ENCODE measurements at places on chromosomes 16 and 17.
A peak's percentile ranks its signal among the peaks of the same experiment; 100 is the strongest.

- DNase-seq, result no peak
These were observed 2.6 kb downstream of the SPNS3 start for GRCh38 chr17:4436381-4436780.

DNA sequence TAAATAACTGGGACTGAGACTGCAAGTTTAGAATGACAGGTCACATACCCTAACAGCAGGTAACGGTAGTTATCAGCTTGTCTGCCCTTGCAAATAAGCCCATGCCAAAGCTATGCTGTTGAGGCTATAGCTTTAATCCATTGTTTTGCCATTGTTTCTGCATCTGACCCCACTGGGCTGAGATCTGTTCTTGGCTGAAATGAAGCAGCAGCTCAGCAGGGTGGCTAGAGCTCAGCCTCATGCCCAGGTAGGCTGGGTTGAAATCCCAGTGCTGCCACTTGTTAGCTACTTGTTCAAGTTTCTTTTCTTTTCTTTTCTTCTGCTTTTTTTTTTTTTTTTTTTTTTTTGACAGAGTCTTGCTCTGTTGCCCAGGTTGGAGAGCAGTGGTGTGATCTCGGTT, 40.1 kb downstream of the NKD1 start:
- no peak for DNase-seq

GRCh38 chr17:21455761-21456160, 79.6 kb downstream of the KCNJ12 start:
- DNase-seq, result no peak

- no peak for DNase-seq
These were observed 15.2 kb downstream of the PIEZO1 start for GRCh38 chr16:88769617-88770460.

- no peak for DNase-seq
These were observed 18.9 kb downstream of the ADGRG1 start for GRCh38 chr16:57647136-57647875.

DNA sequence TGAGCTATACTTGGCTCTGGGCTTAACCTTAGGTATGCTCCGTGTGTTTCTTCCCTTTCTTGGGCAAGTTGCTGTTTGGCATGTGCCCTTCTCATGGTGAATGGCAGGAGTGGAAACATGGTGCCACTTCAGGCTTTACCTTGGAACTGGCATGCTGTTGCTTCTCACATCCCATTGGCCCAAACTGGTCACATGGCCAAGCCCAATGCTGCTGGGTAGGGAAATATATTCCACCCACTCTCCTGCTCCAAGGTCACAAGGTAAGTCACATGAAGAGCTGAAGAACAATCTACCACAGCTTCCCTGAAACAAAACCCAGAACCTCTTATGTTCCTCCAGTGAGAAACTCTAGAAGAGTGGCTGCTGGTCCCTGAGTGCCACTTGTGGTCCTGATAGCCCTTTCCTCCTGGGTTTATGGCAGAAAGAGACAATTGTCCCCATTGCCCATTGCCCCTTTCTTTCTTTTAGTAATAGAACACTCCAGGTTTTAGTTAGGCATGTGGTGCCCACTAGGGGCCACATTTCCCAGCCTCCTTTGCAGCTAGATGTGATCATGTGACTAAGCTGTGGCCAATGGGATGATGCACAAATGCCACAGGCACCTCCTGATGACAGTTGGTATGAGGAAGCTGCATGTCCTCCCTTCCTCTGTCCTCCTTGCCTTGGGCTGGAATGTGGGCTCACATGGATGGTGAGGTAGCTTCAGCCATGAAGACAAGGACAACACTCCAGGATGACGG, 50.3 kb downstream of the MEOX1 start:
- no peak for DNase-seq

GRCh38 chr17:48215583-48216139, 108.1 kb downstream of the SNX11 start:
- DNase-seq, result no peak

- no peak for DNase-seq
These were observed 22.5 kb downstream of the TIMM22 start for GRCh38 chr17:1019451-1019850.

DNA sequence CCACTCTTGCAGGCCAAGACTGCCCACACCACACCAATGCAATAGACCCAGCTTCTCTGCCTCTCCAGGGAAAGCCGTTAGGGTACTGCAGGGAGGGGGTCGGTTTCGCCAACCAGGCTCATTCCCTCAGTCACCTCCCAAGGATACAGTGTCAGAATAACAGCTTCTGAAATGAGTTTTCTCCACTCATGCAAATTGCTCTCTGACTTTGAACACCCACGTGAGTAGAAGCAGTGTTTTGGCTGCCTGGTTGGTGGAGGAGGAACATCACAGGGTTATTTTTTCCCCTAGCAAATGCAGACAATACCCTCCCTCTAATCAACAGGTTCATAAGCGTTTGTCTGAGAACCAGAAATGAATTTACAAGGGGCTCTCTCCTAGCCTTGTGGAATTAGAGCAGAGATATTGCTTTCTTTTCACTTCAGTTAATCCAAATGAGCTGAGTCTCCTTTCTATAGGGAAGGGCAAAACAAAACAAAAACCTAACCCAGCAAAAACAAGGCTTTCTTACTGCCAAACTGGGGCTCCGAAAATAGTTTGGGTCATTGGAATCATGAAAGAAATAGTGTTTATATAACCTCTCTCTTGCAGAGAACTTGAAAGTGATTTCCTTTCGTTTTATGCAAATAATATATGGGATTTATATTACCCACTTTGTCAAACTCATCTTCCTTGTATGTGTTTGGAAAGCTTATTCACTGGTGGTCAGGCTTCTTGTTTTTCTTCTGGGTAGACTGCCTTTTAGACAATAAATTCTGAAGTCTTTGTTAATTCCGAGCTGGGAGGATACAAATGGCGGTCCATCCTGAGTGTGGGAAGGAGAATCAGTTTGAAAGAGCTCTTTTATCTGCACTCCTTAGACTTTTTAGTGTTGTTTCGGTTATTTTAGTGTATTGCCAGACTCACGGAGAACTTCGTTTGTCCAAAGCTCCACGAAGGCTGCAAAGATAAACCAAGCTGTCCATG, 229.9 kb downstream of the MSI2 start:
- DNase-seq, result no peak

- peak; percentile 67 for DNase-seq
These were observed 34.7 kb downstream of the SBK1 start for GRCh38 chr16:28326881-28327610.

- no peak for DNase-seq
These were observed 482 bp downstream of the IRF8 start for GRCh38 chr16:85899444-85899843.

- no peak for DNase-seq
These were observed 36.5 kb downstream of the RCVRN start for GRCh38 chr17:9868552-9868951.

DNA sequence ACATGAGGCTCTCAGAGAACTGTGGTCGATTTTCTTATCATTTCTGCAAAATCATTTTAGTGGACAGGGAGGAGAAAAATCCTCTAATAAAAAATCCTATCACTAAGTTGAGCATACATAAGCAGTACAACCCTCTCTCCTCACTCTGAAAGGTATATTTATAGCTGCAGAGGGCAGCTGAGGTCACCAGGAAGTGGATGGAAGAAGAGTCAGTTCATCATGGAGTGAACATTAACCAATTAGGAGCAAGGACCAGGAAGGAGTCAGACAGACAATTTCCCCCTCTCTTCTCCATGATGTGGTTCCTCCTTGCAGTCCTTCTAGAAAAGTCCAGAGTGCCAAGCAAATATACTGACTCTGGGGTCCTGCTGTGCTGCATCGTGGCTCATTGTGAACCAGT, 253.7 kb downstream of the TOX3 start:
- DNase-seq, result no peak

- DNase-seq, result no peak
These were observed 27.5 kb downstream of the ZFHX3 start for GRCh38 chr16:73020409-73020884.

- DNase-seq, result no peak
These were observed 14.2 kb upstream of the CCL1 start for GRCh38 chr17:34377078-34377823.

GRCh38 chr17:17767154-17767869, 69.5 kb downstream of the SREBF1 start:
- DNase-seq, result no peak

GRCh38 chr17:81094509-81095382, 59.8 kb downstream of the BAIAP2 start:
- peak; percentile 96 for DNase-seq

- no peak for DNase-seq
These were observed 90.7 kb upstream of the CREBBP start for GRCh38 chr16:3971261-3971660.

GRCh38 chr17:57020208-57020607, 42.3 kb downstream of the SCPEP1 start:
- DNase-seq, result no peak

GRCh38 chr16:72179204-72179970, 7.4 kb upstream of the PMFBP1 start:
- no peak for DNase-seq

DNA sequence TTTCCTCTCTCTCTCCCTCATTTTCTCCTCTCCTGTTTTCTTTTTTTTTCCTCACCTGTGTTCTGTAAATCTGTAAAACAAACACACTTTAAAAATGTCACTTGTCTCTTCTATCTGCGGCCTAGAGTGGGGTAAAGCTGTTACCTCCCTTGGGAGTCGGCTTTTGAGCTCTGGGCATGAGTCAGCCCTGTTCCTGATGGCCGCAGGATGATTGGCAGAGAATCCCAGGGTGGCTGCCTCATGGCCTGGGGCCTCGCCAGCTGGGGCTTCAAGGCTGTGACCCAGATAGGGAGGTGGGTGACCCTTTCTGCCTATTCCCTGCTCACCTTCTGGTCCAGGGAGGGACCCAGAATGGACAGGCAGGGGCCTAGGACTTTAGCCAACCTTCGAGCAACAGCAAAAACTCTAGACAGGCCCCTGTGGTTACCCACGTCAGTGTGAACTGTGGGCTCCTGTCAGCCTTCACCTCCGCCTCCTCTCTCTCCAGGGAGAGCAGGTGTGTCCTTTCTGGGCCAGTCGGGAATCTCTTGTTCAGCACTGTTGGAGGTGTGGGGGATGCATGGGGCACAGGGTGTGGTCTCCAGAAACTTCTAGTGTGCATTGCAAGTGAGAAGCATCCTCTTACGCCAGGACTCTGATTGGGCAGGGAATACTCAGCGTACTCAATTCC, 87.4 kb downstream of the RAP1GAP2 start:
- peak; percentile 77 for DNase-seq

GRCh38 chr16:12672986-12673385, 130.7 kb downstream of the CPPED1 start:
- DNase-seq, result no peak

- no peak for DNase-seq
These were observed 56.3 kb upstream of the IL34 start for GRCh38 chr16:70589998-70590471.

DNA sequence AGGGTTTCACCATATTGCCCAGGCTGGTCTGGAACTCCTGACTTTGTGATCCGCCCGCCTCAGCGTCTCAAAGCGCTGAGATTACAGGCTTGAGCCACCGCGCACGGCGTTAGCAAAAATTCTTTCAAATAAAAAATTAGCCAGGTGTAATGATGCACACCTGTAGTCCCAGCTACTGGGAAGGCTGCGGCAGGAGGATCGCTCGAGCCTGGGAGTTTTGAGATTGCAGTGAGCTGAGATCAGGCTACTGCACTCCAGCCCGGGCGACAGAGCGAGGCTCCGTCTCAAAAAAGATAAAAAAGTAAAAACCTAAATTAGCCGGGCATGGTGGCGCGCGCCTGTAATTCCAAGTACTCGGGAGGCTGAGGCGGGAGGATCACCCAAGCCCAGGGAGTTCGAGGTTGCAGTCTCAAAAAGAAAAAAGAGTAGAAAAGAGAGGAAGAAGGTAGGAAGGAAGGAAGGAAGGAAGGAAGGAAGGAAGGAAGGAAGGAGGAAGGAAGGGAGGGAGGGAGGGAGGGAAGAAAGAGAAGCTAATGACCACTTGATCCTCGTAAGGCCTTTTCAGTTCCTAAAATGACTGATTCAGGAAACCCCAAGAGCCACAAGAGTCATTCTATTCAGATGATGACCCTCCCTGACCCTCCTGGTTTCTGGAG, 59.2 kb downstream of the SRL start:
- no peak for DNase-seq

DNA sequence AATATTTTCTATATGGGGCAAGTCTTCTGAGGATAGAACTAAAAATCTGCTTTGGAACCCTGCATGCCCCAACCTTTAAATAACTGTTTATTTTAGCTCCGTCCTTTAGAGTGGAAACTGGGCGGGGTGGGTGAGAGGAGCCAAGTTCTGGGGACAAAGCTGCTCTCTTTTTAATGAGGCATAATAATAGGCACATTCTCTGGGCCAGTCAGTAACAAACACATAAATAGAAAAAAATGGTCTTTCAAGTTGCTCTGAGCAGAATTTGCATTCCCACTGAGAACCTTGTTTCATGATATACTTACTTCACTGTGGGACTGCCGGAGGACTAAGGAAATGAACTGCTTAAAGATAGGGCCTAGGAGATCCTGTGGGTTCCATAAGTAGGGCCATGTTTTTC, 51.5 kb downstream of the KNOP1 start:
- no peak for DNase-seq

GRCh38 chr16:12324152-12324551, 347.6 kb downstream of the SNX29 start:
- no peak for DNase-seq

GRCh38 chr16:15452246-15452855, 18.0 kb downstream of the BMERB1 start:
- DNase-seq, result no peak

DNA sequence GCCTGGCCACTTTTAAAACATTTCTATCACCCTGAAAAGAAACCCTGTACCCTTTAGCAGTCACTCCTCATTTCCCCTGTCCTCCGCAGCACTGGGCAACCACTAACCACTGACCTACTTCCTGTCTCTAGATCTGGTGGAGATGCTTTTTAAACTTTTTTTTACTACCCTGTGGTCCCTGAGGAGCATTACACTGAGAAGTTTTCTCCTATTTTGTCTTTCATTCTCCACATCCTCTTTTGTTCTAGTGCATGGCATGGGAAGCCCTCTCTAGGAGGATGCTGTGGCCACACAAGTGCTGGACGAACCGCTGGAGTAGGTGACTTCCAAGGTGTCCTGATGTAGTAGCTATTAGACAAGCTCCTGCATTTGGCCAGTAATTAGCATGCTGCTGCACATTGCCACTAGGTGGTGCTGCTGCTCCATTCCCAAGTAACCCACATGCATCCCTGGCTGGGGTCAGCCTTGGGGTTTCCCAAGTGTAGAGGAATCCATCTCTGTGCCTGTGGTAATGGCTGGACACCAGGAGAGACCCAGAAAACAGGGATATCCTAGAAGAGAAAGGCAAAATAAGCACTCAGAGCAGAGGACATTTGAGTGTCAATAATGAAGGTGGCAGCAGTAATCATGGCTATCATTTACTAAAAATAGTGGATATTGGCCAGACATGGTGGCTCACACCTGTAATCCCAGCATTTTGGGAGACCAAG, 143.8 kb upstream of the CRHR1 start:
- DNase-seq, result peak; percentile 45
